ENCODE measurements at places on chromosomes 16 and 17. TPM values are rescaled to one million over a fixed set of nuclear protein-coding genes. Genes with fewer than 3 reads are reported as not detected.
A peak's percentile ranks its signal among the peaks of the same experiment; 100 is the strongest.

- no peak for DNase-seq
These were observed 392.5 kb downstream of the HS3ST3B1 start for GRCh38 chr17:14693382-14693781.

DNA sequence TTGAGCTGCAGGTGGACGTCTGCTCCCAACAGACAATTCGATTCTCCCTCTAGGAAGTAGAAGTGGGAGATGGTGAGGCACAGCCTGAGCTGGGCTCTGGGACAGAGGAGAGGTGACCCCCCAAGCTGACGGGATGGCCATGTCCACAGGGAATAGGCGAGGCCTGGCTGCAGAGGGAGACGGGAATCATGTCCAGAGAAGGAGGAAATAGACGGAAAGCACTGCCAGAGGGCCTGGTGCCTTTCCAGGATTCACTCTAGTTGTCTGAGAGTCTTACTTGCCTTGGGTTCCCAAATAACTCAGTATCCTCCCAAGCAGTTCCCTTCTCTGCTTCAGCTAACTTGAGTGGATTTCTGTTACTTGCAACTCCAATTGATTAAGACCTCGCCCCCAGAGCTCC lies 4.3 kb upstream of the CRISPLD2 start:
- DNase-seq = no peak

DNA sequence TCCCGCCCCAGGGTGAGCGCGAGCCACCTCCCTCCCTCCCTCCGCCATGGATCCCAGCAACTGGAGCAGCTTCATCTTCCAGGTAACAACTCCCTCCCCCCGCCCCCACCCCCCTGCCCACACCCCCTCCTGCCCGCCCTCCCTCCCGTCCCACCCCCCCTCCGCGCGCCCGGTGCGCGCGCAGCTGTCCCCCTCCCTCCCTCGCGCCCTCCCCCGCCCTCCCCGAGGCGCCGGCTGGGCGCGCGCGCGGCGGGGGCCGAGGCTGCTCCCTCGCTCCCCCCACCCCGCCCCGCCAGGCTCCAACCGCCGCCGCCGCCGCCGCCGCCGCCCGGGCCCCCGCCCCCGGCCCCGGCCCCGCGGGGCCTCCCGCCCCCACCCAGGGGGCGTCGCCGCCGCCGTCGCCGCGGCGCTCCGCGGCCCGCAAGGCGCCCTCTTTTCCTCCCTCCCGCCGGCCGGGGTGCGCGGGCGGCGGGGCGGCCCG lies at the start of gene MAZ:
Gene MAZ (plus strand): TSS at position 431 of the 481 bp plus-strand sequence. CDS start 173 bp downstream, outside the sequence.
- no peak for DNase-seq

DNA sequence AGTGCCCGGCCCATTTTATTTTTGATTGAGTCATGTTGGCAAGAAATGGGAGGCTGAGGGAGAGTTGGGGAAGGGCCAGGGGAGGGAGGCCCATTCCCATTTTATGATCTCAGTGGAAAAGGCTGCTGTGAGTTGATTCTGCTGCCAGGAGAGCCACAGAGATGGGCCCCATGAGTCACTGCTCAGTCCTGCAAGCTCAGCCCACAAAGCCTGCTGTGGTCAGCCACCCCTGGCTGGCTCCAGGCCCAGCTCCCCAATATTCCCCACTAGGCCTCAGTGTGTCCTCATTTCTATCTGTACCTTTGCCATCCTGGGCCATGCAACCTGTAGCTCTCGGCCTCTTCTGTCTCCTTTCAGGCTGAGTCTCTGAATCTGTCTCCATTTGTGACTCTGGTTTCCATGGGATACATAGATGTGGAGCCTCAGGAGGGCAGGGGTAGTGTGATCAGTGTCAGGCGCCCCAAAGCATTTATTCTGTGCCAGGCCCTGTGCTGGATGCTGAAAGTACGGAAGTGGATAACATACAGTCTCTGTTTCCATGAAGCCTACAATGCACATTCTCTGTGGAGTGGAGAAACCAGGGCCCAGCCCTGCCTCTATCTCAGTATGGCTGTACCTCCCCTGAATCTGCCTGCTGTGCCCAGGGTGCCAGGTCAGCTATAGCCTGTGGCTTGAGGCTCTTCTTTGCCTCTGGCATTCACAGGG lies 1.9 kb upstream of the PLEKHG4 start:
- DNase-seq = peak; percentile 95

DNA sequence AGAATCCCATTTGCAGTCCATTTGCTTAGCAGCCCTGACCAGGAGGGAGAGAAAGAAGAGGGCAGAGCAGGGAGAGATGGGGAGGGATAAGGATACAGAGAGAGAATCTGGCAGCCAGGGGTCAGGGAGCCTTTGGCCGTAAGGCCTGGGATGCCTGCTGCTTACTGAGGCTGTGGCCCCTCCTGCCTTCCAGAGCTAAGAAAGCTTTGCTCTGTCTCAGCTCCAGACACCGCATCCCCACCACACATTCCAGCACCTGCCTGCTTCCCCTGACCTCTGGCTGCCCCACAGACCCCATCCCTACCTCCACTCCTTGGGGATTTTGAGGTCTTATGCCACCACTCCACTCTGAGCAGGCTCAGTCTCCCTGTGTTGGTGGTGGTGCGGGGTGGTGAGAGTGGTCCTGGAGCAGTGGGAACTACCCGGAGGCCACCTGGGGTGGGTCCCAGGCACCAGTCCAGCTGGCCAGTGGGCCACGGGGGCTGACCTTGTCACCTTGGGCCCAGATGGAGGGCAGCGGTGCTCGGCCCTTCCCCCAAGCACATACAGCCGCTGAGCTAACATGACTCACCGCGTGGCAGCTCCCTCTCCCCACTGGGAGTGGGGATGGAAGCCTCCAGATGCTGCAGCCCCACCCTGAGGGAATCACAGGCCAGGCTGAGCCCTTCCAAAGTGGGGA lies 58.3 kb downstream of the RAI1 start:
- peak; percentile 42 for DNase-seq

- DNase-seq = no peak
These were observed 56.1 kb upstream of the RBL2 start for GRCh38 chr16:53378138-53378537.

DNA sequence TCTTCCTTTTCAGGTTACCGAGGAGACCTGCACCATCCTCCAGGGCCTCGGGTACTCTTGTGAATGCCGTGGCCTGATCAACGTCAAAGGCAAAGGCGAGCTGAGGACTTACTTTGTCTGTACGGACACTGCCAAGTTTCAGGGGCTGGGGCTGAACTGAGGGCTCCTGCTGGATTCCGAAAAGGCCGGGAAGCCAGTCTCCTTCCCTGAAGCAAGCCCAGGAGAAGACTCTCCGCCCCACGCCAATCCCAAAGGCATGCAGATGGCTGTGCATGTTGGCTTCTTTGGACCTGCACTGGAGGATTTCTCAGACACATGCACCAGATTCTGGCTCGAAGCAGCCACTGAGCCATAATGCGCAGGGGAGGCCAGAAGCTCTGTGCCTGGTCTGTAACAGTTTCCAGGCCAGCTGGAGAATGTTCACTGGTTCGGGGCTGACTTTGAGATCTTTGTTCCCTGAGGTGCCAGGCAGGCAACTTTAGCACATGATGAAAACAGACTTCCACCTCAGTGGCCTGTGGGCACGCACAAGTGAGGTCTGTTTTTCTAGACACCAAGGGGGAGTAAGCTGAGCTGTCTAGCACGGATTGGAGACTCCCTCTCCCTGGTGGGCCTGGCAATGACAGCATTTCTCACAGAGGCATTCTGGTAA lies 49.1 kb downstream of the ADCY7 start:
- no peak for DNase-seq

DNA sequence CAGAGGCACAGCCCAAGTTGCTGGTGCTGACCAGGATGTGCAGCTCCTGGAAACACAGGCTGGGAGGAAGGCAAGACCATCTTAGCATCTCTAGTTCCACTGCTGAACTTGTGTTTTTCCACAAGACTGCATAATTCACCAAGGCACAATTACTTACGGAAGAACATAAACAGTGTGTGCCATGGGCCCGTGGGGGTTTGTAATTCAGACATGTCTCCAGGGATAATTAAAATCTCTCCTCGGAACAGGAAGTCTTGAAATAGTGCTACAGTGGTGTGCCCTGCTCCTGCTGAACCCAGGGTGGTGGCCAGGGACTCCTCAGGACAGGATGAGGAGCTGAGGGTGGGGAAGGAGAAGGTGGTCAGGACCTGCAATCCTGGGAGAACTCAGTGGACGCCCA lies 188.2 kb downstream of the CCT6B start:
- no peak for DNase-seq

GRCh38 chr17:27352448-27353032 lies 58.6 kb downstream of the WSB1 start:
- peak; percentile 55 for DNase-seq

DNA sequence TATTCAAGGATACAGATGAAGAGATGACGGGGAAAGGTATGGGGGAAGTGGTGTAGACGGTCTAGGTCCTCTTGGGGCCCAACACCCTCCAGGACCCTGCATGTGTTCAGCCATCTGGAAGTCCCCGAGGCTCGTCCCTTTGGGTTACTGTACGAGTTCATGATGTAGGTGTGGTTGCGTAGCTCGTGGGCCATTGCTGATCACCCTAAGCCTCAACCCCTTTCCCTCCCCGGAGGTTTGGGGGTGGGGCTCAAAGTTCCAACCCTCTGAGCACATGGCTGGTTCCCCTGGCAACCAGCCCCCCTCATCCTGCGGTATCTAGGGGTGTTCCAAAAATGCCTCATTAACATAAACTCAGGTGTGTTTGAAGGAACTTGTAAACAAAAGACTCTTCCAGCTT lies 98.8 kb upstream of the METRNL start:
- DNase-seq = no peak

DNA sequence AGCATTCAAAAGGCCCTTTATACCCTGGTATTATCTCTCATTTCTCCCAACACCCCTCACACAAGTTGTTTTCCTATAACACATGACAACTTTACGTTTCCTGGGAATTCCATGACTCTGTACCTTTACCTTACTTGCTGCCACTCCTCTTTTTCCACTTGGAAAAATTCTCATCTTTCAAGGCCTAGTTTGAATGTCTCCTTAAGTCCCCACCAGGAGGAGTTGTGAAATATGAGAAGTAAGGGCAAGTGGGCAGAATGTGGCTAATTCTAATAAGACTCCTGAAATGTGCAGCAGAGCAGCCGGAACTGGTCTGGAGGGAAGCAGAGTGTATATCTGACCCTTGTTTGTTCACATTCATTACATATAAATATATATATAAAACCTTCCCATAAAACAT lies 39.7 kb downstream of the BRCA1 start:
- peak; percentile 2 for DNase-seq

GRCh38 chr17:82699551-82699950 lies 1.1 kb upstream of the RAB40B start:
- DNase-seq = no peak

- DNase-seq = no peak
These were observed 2.5 kb upstream of the HP start for GRCh38 chr16:72051818-72052217.

- peak; percentile 38 for DNase-seq
These were observed 13.6 kb downstream of the CDC42EP4 start for GRCh38 chr17:73297934-73298861.

- DNase-seq = peak; percentile 96
These were observed 47.2 kb downstream of the HOXB1 start for GRCh38 chr17:48483471-48484131.

DNA sequence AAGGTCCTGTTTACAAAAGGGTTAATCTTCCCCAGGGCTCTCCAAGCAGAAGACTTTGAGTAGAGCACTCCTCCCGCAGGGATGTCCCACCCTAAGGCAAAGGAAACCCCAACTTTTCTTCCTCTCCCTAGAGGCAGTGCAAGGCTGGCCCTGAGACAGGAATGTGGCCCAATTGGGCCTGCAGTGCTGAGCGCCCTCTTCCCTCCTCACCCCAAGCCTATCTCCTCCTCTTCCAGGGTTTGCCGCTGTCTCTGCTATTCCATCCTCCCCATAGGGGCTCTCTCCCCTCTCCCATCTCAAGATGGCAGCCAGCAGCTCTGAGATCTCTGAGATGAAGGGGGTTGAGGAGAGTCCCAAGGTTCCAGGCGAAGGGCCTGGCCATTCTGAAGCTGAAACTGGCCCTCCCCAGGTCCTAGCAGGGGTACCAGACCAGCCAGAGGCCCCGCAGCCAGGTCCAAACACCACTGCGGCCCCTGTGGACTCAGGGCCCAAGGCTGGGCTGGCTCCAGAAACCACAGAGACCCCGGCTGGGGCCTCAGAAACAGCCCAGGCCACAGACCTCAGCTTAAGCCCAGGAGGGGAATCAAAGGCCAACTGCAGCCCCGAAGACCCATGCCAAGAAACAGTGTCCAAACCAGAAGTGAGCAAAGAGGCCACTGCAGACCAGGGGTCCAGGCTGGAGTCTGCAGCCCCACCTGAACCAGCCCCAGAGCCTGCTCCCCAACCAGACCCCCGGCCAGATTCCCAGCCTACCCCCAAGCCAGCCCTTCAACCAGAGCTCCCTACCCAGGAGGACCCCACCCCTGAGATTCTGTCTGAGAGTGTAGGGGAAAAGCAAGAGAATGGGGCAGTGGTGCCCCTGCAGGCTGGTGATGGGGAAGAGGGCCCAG lies 1.0 kb downstream of the PRRT2 start:
- no peak for DNase-seq

GRCh38 chr16:56861092-56861610 lies 3.9 kb upstream of the SLC12A3 start:
- DNase-seq = no peak

- DNase-seq = peak; percentile 40
These were observed 57.6 kb downstream of the RAI1 start for GRCh38 chr17:17738901-17739300.

GRCh38 chr17:4150096-4150495 lies 7.1 kb downstream of the CYB5D2 start:
- no peak for DNase-seq

- no peak for DNase-seq
These were observed 72.1 kb downstream of the AMFR start for GRCh38 chr16:56353054-56353921.

DNA sequence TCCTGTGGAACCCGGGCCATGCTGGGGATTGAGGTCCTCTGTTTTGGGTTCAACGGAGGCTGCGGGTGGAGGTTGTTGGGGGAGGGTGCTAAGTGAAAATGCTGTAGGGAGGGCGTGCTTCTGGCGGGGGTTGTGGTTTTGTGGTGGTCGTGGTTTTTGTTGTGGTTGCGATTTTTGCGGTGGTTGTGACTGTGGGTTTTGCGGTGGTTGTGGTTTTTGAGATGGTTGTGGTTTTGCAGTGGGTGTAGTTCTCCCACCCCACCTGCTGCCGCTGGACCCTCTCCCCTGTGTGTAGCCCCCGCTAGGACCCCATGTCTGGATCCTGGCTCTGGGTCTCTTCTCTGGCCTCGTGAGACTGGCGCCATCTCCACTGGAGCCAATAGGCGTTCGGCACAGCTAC lies 4.9 kb upstream of the SSTR5 start:
- no peak for DNase-seq

The MEOX1 gene
- not detected for total RNA-seq

The CYGB gene
- 2.0 TPM for total RNA-seq

The DPEP3 gene
- total RNA-seq = 0.20 TPM

The MT4 gene
- total RNA-seq = not detected

The RNF227 gene
- 0.79 TPM for total RNA-seq

The NPIPB9 gene
- total RNA-seq = 1.4 TPM

The TBC1D3K gene
- total RNA-seq = not detected

The PRSS33 gene
- total RNA-seq = not detected
